Ascending aorta (tissue), 2 donors: ENCODE measurements at places on chromosomes 2 and 18. TPM values are rescaled to one million over a fixed set of nuclear protein-coding genes. Genes with fewer than 3 reads are reported as not detected.

The VAMP8 gene
- total RNA-seq: 10.0 TPM

The TBR1 gene
- not detected for total RNA-seq

The DYSF gene
- 58.3 TPM for total RNA-seq

The NTSR2 gene
- not detected for total RNA-seq

The CAPN13 gene
- not detected for total RNA-seq

The FAM161A gene
- total RNA-seq: not detected

The CNTNAP5 gene
- total RNA-seq: not detected

The NPHP1 gene
- 9.8 TPM for total RNA-seq

DNA sequence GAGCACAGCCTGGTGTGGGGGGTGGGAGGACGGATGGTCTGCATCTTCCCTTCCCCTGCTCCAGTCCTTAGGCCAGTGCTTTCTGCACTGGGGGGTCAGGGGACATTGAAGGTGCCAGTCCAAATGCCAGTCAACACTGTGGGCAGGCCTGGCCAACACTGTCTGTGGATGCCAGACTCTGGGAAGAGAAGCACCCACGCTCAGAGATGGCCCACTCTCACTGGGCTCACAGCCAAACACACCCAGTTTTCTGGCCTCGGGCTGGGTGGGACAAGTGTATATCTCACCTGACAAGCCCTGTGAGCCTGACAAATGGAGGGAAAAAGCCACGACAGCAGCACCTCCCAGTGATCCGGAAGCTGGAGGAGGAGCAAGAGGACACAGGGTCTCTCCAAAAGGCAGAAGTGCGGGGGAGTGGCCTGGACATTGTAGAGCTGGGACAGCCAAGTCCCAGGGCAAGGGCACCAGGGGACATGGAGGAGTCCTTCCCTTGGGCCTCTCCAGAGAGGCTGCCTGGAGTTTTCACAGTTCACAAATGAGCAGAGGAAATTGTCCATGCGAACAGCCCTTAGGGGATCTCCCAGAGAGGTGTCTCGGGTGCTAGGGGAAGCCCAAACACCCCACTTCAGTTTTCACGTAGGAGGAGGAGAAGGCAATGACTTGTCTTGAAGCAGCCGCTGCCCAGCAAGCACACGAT is 79.3 kb downstream of the SDC1 start:
- H3K4me3 ChIP-seq: no peak overlapping the region
- H3K4me1 ChIP-seq: peaks cover 5% of the 10 kb centered on the region
- H3K27me3 ChIP-seq: no peaks in the 10 kb centered on the region
- no peak overlapping the region for H3K27ac ChIP-seq
- no peak for DNase-seq

- no peak overlapping the region for H3K27ac ChIP-seq
- no peaks in the 10 kb centered on the region for H3K36me3 ChIP-seq
- H3K4me3 ChIP-seq: no peak overlapping the region
- H3K4me1 ChIP-seq: no peaks in the 10 kb centered on the region
- H3K27me3 ChIP-seq: no peaks in the 10 kb centered on the region
- no peak for DNase-seq
Observed at GRCh38 chr2:189624648-189625355, 36.5 kb upstream of the ASNSD1 start.

GRCh38 chr2:181426672-181427071 is 30.5 kb upstream of the ITGA4 start:
- H3K36me3 ChIP-seq: no peaks in the 10 kb centered on the region
- H3K27me3 ChIP-seq: no peaks in the 10 kb centered on the region

- no peaks in the 10 kb centered on the region for H3K27me3 ChIP-seq
- H3K4me3 ChIP-seq: no peak overlapping the region
- no peak overlapping the region for H3K27ac ChIP-seq
- no peaks in the 10 kb centered on the region for H3K36me3 ChIP-seq
- no peak for DNase-seq
Observed at GRCh38 chr2:197937814-197938213, 133.4 kb downstream of the PLCL1 start.

GRCh38 chr2:189261431-189261841 is 81.9 kb upstream of the COL5A2 start:
- H3K27ac ChIP-seq: no peak overlapping the region
- DNase-seq: no peak
- no peak overlapping the region for H3K4me3 ChIP-seq
- H3K36me3 ChIP-seq: no peaks in the 10 kb centered on the region

DNA sequence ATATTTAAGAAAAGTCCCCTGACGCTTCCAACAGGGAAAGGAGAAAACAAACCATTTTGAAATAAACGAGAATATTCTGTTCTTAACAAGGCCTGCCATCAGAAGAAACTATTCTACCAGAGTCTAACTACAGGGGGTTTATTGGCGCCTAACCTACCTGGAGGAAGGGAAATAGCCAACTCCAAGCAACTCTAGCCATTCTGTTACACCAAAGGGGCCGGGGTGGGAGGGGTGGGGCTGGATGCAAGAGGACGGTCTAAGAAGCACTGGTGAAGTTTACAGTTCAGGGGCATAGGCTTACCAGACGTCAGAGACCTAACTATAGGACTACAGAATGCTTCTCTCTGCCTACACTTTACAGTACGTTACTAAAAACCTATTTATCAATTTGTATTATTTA is 60.5 kb upstream of the GALNT5 start:
- no peaks in the 10 kb centered on the region for H3K4me1 ChIP-seq
- H3K27me3 ChIP-seq: no peaks in the 10 kb centered on the region
- H3K27ac ChIP-seq: no peak overlapping the region

GRCh38 chr2:158776231-158776630 is 18.9 kb upstream of the DAPL1 start:
- H3K27ac ChIP-seq: no peak overlapping the region
- no peaks in the 10 kb centered on the region for H3K36me3 ChIP-seq
- no peaks in the 10 kb centered on the region for H3K27me3 ChIP-seq
- no peak for DNase-seq
- no peak overlapping the region for H3K4me3 ChIP-seq

DNA sequence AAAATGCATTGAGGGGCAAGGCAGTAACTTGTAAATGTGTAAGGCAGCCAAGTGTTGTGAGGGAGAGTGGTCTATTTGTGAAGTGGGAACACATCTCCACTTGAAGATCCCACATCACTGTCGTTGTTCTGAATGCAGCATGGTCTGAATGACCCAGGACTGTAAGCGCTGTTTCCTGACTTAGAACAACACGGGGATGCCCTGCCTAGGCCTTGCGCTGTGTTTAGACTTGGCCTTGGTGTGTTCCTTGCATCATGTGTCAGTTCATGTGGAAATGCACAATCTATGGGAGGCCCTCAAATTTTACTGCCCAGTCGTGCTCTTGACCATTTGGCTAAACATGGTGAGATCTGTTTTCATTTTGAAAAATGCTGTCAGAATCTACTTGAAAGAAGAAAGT is 205.1 kb downstream of the SOX11 start:
- H3K27me3 ChIP-seq: no peaks in the 10 kb centered on the region
- H3K4me3 ChIP-seq: no peak overlapping the region
- no peak overlapping the region for H3K27ac ChIP-seq
- H3K36me3 ChIP-seq: no peaks in the 10 kb centered on the region
- no peaks in the 10 kb centered on the region for H3K4me1 ChIP-seq

GRCh38 chr2:26861610-26862224 is 13.8 kb downstream of the DPYSL5 start:
- no peak overlapping the region for H3K27ac ChIP-seq
- H3K4me1 ChIP-seq: no peaks in the 10 kb centered on the region
- H3K27me3 ChIP-seq: no peaks in the 10 kb centered on the region
- no peak for DNase-seq
- no peak overlapping the region for H3K4me3 ChIP-seq
- no peaks in the 10 kb centered on the region for H3K36me3 ChIP-seq

DNA sequence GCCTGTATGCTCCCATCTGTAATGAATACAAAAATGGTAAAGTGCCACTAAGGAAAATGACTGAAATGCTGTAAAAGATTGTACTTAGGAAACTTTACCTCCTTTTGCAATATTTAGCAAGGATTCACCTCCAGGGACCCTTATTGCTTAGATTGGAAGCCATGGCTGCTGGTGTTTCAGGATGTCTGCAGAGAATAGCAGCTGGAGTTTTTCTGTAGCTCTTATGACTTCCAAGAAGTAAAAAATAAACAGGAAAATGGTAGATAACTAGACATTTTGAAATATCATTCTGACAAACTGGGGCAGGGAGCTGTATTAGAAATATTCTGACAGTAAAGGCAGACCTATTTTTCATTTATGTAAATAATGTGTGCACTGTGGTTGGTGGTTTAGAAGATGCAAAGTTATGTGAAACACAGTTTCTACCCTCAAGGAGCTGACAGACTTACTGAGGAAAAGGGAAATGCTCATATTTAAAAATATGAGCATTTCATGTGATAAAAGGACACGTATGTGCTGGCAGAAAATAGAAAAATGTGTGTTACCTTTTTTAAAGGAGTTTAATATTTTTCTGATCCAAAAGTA is 224.9 kb upstream of the BOD1L2 start:
- H3K4me1 ChIP-seq: no peaks in the 10 kb centered on the region
- no peak for DNase-seq
- H3K27me3 ChIP-seq: no peaks in the 10 kb centered on the region
- no peak overlapping the region for H3K27ac ChIP-seq
- H3K36me3 ChIP-seq: no peaks in the 10 kb centered on the region
- H3K4me3 ChIP-seq: no peak overlapping the region

DNA sequence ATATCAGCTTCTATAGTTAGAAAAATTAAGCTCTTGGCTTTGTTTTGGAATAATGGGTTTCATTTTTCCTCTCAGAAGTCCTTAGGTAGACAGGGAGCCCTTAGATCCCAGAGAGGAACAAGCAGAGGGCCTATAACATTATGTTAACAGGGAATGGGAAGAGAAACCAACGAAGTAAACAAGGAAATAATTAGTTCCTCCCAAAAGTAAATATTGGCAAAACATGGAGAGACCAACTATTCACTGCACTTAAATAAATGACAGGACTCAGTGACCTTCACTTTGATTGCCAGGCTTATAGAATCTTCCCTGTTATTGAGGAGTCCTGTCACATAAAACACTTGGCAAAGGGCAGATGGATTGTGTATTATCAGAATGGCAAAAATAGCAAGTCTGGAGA is 5.3 kb downstream of the CRIM1 start:
- H3K4me3 ChIP-seq: no peak overlapping the region
- peaks cover 50% of the 10 kb centered on the region for H3K4me1 ChIP-seq
- peaks cover 5% of the 10 kb centered on the region for H3K36me3 ChIP-seq

GRCh38 chr2:71256421-71256820 is 29.5 kb upstream of the PAIP2B start:
- DNase-seq: no peak
- no peaks in the 10 kb centered on the region for H3K27me3 ChIP-seq
- no peaks in the 10 kb centered on the region for H3K36me3 ChIP-seq
- no peaks in the 10 kb centered on the region for H3K4me1 ChIP-seq

GRCh38 chr18:80108121-80108536 is 933 bp upstream of the ADNP2 start:
- no peaks in the 10 kb centered on the region for H3K36me3 ChIP-seq
- H3K27ac ChIP-seq: peak overlapping the region; percentile 99
- peaks cover 4% of the 10 kb centered on the region for H3K4me1 ChIP-seq
- no peak overlapping the region for H3K4me3 ChIP-seq
- no peak for DNase-seq
- H3K27me3 ChIP-seq: no peaks in the 10 kb centered on the region

DNA sequence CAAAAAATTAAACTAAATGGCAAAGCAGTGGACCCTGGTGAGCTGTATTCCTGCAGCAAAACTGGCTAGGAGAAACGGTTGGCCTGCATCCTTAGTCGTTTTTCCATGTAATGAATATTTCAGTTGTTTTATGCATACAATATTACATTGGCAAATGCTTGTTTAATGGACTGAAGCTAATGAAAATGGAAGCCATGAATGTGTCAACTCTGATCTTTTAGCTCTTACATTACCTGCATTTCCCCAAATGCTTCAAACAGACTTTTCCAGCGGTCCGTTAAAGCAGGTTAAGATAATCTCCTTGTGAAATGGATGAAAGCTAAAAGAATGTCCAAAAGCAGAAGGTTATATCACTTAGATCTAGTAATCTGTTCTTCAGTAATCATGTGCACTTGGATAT is 686.3 kb upstream of the SETBP1 start:
- H3K4me3 ChIP-seq: no peak overlapping the region
- no peaks in the 10 kb centered on the region for H3K36me3 ChIP-seq
- DNase-seq: no peak
- H3K27me3 ChIP-seq: no peaks in the 10 kb centered on the region

- H3K4me1 ChIP-seq: no peaks in the 10 kb centered on the region
- H3K27ac ChIP-seq: no peak overlapping the region
- DNase-seq: no peak
- peaks cover 13% of the 10 kb centered on the region for H3K36me3 ChIP-seq
- H3K27me3 ChIP-seq: no peaks in the 10 kb centered on the region
Observed at GRCh38 chr2:69993708-69994107, 32.3 kb upstream of the ASPRV1 start.

DNA sequence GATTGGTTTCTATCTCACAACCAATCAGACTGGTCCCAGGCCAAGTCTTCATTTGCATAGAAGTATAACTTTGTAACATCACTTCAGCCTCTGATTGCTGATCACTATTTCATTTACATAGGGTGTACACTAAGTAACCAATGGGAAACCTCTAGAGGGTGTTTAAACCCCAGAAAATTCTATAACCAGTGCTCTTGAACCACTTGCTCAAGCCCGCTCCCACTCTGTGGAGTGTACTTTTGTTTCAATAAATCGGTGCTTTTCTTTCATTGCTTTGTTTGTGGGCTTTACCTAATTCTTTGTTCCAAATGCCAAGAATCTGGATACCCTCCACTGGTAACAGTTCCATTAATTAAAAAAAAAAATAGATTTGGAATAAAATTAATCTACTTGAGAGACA is 77.0 kb downstream of the TMEFF2 start:
- no peak overlapping the region for H3K4me3 ChIP-seq
- H3K36me3 ChIP-seq: no peaks in the 10 kb centered on the region
- no peaks in the 10 kb centered on the region for H3K27me3 ChIP-seq
- no peak for DNase-seq
- H3K4me1 ChIP-seq: no peaks in the 10 kb centered on the region

- peak overlapping the region; percentile 77 for H3K4me3 ChIP-seq
- H3K36me3 ChIP-seq: peaks cover 23% of the 10 kb centered on the region
- peak overlapping the region; percentile 96 for H3K27ac ChIP-seq
- peaks cover 25% of the 10 kb centered on the region for H3K4me1 ChIP-seq
Observed at GRCh38 chr2:98607741-98608115, 584 bp downstream of the COA5 start.

DNA sequence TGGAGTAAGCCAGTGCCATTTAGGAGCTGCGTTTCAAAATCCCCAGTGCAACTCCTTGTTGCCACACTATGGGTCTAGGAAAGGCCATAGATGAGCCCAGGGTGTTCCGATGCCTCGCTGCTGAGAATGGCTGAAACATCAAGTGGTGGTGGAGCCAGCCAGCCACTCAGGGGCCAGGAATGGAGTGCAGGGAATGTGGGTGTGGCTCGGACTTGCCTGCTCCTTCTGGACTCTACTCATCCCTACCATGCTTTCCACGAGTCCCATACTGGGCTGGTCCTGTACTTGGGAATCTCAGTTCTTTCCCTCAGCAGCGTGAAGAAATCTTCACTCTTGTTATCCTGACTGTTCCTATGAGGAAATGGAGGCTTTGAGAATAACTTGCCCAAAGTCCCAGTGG is 143.5 kb downstream of the INSIG2 start:
- H3K4me3 ChIP-seq: no peak overlapping the region
- no peaks in the 10 kb centered on the region for H3K36me3 ChIP-seq
- DNase-seq: no peak
